ENCODE measurements at places on chromosomes 13 and 19. TPM values are rescaled to one million over a fixed set of nuclear protein-coding genes. Genes with fewer than 3 reads are reported as not detected.

- DNase-seq = no peak
Observed at GRCh38 chr19:55451163-55451964, 8.3 kb upstream of the SHISA7 start.

GRCh38 chr19:28405346-28405742 lies 807.6 kb downstream of the UQCRFS1 start:
- DNase-seq = no peak

DNA sequence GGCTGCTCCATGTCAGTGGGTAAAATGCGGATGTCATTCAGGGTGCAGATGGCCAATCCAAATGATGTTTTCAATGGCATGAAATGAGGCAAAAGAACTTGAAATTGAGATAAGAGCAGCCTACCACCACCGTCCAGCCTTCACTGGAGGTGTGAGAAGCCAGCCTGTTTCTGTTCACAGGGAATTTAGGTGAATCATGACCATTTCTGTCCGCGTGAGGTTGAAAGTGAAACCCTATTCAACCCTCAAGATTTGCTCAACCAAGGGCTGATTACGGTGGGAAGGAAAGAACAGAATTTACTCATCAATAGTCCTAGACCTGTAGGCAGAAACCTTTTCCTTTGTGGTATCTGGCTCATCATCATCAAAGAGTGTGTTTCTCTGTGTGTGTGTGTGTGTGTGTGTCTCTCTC lies 370.7 kb downstream of the COG6 start:
- peak; percentile 86 for DNase-seq

- DNase-seq = no peak
Observed at GRCh38 chr19:52896431-52897137, 851 bp downstream of the ZNF320 start.

GRCh38 chr13:59364641-59365085 lies 799.1 kb downstream of the DIAPH3 start:
- DNase-seq = no peak

The GTF2F2 gene
- total RNA-seq = 17.0 TPM

DNA sequence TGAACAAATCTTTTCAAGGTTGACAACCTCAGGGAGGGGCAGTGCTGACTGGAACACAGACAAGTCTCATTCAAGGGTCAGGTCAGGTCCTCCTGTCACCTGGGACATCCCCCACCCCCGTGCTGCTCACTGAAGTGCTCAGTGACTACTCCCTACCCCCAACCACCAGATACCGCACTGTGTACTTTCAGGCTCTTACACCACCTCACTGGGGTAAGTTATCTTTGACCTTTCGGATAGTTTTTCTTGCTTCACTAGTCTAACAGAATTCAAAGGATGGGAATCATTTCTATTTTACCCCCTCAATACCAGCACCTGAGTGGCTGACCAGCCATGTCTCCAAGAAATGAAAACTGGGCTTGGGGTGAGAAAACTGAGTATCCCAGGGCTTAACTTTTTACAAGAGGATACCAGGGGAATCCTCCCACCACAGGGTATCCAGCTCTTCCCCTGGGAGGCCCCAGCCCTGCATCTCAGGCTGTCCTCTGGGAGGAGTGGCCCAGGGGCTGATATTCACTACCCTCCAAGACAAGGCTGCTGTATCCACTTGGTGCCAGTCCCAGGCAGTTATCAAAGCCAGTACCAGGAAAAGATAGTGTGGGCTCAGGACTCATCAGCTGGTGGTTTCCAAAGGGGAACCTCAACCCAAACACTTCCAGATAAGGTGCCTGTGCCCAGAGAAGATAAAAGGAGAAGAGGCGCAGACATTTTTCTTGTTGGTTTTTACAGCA lies 2.1 kb downstream of the ZNF563 start:
- peak; percentile 53 for DNase-seq

DNA sequence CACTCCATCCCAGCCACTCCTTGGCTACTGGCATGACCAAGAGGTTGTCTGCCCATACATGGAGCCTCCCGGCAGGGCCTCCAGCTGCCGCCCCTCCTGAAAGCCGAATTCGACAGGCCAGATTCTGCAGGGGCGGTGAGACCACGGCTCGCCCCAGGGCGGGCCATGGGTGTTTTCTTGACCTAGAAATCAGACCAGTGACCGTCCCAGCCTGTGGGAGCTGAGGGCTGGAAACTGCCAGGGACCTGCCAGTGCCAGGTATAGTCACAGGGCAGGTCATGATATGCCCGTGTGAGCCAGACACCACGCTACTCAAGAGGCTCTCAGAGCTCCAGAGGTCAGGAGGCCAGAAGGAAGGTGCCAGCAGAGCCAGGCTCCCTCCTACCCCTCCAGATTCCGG lies 16.8 kb downstream of the DAPK3 start:
- no peak for DNase-seq

The ZNF222 gene
- total RNA-seq = 2.3 TPM

The ZNF229 gene
- 0.61 TPM for total RNA-seq

The SLC25A41 gene
- 0.52 TPM for total RNA-seq

- DNase-seq = no peak
Observed at GRCh38 chr13:32124743-32125142, 93.2 kb downstream of the FRY start.

DNA sequence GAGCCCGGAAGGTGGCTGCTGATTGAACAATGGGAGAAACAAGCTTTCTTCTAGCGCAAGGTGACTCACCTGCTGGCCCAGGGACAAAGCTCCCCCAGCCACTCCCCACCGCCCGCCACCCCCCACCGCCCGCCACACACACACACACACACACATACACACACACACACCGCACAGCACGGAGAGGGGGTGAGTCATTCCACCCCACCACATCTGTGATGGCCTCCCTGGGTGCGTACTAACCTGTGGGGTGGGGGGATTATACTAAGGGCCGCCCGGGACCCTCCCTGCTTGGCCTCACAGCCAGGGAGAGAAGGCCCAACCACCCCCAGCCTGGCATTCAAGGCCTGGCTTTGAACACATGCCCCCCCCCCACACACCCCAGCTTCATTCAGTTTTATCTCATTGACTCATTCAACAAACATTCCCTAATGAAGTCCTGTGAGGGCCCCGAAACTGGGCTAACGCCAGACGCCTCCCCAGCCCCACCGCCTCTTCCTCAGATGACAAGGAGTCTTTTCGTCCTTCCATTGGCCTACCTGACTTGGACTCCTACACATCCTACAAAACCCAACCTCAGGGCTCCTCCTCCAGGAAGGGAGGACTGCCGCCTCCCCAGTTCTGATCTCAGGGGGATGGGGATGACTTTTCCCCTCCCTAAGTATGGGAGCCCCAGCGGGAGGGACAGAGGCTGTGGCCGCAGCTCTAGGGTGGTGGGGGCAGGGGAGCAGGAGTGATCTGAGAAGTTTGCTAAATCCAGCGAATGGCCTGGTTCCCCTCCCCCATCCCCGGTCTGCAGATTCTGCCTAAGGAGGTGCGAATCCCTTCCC lies 5.8 kb upstream of the ONECUT3 start:
- DNase-seq = peak; percentile 68

DNA sequence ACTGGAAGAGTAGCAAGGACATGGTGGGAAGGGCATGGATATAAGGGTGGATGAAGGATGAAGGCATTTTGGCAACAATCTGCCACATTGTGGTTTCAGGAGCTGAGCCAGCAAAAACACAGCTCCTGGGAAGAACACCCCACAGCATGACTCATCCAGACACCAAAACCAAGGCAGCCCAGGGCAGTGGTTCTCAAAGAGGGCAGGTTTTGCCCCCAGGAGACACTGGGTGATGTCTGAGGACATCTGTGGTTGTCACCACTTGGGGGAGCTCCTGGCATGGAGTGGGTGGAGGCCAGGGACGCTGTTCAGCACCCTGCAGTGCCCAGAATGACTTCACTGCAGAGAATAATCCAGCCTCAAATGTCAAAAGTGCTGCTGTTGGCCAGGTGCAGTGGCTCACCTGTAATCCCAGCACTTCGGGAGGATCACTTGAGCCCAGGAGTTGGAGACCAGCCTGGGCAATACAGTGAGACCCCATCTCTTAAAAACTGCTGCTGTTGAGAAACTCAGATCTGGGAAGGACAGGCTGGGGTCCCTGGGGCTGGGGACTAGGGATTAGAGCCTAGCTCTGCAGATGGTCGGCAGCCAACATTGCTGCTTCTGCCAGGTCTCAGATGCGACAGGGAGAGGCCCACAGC lies 16.1 kb downstream of the ZFR2 start:
- peak; percentile 51 for DNase-seq

The SHISA7 gene
- total RNA-seq = not detected

DNA sequence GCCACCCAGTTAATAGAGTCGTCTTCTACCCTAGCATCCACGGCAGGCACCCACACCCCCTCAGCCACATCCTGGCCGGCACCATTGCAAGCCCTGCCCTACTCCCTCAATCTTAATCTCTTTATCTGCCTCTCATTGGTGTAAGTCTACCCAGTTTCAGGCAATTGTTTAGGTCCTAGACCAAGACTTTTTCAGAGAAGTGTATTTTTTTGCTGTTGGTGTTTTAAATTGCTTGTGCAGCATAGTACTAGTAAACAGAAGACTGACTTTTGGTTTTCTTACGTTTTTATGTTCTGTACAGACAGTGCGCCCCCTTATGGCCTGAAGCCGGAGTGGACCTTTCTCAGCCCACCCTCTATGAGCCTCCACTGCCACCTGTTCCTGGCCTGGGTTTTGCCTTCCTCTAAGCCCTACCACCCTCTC lies 2.3 kb upstream of the LCP1 start:
- DNase-seq = peak; percentile 89

GRCh38 chr19:364496-365287 lies 20.1 kb upstream of the MIER2 start:
- DNase-seq = no peak
